NCI-H510A treated with DMSO at 0.1 percent for 48 hours (cell line): ENCODE measurements at places on chromosomes 1 and 21.

GRCh38 chr1:205588636-205589035 lies 43.2 kb downstream of the ELK4 start:
- DNase-seq, result peak; percentile 20

GRCh38 chr1:180271272-180272255 lies 41.5 kb downstream of the LHX4 start:
- DNase-seq, result no peak

- no peak for DNase-seq
Observed at GRCh38 chr21:17343055-17343454, 169.8 kb upstream of the CXADR start.

- no peak for DNase-seq
Observed at GRCh38 chr1:200795156-200795555, 56.5 kb downstream of the CAMSAP2 start.

DNA sequence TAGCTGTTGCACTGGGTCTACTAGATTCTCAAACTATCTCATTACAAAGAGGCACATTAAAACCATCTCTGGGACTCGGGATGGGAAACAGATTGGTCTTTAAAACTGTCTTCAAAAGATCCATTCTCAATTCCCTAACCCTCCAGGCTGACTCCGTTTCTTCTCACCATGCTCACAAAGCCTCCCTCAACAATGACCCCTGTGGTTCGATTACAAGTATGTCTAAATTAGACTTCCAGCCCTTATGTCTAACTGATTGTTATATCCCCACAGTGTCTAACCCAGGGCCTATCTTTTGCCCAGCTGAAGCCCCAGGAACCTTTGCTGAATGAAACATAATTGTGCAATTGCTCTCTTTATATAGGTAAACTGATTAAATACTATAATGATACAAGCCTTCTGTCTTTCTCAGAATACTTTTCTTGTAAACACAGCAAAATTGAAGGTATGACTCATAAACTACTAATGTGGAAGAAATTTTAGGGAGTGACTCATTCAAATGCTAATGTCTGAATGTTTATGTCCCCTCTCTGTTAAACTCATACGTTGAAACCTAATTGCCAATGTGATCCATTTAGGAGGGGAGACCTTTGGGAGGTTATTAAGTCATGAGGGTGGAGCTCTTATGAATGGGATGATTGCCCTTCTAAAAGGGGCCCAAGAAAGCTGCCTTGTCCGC lies 65.6 kb upstream of the DAB1 start:
- no peak for DNase-seq

DNA sequence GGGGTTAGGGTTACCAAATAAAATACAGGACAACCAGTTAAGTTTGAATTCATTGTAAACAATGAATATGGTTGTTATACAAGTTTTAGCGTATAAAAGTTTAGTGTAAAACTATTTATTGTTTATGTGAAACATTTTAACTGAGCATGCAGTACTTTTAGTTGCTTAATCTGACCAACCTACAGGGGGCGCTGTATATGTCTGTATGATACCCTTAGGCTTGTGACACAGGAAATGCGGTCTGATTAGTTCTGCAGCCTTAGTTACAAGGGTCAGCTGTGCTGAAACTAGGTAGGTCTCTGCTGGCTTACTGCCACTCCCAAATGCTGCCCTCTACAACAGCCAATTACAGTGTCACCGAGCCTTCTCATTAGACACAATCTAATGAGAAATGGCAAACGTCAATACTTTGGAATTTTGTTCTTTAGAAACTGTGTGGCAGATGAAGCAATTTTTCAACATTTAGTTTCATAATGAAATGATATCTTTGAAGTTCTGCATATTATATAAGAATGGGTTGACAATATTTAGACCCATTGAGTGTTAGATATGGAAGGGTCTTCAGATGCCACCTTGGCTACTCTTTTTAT lies 56.2 kb downstream of the NTNG1 start:
- peak; percentile 11 for DNase-seq

- DNase-seq, result no peak
Observed at GRCh38 chr1:248758352-248758751, 2.8 kb upstream of the LYPD8 start.

- no peak for DNase-seq
Observed at GRCh38 chr1:4307468-4307845, 347.0 kb upstream of the AJAP1 start.

DNA sequence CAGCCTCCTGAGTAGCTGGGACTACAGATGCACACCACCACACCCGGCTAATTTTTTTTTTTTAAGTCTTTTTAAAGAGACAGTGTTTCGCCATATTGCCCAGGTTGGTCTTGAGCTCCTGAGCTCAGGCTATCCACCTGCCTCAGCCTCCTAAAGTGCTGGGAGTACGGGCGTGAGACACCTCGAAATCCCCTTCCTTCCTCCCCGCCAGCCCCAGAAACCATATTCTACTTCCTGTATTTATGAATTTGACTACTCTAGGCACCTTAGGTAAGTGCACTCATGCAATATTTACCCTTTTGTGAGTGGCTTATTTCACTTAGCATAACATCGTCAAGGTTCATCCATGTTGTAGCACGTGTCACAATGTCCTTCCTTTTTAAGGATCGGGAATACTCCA lies 6.9 kb upstream of the LRP8 start:
- DNase-seq, result no peak

DNA sequence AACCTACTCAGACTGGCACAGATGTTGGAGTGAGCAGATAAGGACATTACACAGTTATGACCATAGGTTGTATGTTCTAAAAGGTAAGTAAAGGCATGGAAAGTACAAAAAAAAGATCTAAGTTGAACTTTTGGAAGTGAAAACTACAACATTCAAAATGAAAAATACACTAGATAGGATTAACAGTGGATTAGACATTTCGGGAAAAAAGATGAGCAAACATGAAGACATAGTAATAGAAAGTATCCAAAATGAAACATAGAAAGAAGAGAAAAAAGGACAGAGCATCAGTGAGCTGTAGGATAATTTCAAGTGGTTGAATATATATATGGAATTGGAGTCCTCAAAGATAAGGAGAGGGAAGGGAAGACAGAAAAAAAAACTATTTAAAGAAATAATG lies 34.0 kb upstream of the CR2 start:
- no peak for DNase-seq

GRCh38 chr1:229070168-229070567 lies 200.7 kb upstream of the RAB4A start:
- peak; percentile 96 for DNase-seq

DNA sequence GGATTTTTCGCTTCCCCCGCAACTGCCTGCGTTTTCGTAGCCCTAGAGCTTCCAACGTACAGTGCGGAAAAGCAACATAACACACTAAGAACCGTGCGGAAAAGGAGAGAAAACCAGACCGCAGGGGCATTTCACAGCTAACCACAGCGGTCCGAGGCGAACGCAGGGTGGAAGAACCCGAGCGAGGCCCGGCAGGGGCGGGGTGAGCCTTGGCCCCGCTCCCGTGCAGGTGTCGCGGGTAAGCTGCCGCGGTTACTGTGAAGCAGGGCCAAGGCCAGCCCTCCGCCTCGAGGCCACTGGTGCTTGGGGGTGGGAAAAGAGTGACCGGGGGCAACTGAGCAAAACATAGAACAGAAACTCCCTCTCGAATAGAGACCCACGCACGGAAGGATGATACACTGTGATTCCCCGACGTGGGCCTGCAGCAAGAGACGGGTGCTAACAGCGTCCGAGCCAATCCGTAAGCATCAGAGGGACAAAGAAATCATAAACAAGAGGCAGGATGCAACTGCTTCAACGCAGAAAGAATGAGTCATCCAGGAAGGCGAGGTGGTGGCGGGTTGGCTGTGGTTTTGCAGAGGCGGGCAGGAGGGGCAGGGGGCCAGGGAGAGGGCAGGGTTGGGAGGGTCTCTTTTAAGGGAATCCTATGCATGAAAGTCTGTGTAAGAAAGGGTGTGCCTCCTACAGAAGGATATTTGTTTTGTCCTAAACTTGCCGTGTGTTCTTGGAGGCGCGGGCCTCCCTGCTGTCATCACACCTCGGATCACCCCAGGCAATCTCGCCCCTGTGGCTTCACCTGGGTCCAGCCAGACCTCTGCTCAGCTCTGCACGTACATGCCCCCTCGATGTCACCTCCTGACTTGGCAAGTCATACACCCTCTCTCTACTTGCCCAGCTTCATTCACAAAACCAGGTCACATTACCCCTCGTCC lies 7.3 kb downstream of the GNG4 start:
- peak; percentile 44 for DNase-seq

DNA sequence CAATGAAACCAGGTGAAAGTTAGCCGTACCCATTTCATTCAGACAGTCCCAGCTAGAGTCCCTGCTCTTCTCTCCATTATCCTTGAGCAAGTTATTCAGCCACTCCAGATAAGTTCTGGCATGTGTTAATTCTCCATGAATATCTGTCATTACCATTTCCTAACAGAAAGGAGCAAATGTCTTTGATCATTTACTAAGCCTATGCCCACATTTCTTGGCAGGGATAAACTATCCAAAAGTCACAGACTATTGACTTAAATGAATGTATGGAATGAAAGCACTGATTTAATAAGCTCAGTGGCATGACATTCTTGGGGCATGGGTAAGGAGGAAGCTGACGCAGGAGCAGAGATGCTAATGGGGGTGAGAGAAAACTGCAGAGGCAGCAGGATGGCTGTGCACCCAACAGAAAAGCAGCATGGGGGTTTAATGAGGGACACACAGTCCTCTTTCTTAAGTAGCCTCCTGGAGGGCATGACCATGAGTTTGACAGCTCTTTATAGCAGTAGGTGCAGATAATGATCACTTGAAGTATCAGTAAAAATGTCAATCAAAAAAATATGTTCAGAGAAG lies 17.6 kb upstream of the DHCR24 start:
- no peak for DNase-seq

- peak; percentile 26 for DNase-seq
Observed at GRCh38 chr1:26161415-26162219, 2.7 kb downstream of the FAM110D start.

- peak; percentile 92 for DNase-seq
Observed at GRCh38 chr1:37056325-37056724, 22.0 kb upstream of the GRIK3 start.

DNA sequence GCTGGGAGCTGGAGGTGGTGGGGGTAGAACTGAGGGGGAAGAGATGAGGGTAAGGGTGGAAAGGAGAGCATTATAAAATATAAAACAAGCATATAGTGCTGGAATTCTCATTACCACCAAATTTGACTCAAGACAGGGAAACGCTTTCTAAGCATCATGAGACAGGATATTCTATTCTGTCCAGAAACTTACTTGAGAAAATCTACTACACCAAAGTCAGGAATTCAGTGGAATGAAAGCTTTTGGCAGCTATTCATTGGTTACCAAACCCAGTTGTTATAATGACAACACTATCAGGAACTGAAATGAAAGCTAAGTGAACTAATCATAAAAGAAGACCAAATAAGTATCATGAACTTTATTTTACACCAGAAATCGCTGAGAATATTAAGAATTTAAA lies 14.5 kb downstream of the AIDA start:
- DNase-seq, result no peak

DNA sequence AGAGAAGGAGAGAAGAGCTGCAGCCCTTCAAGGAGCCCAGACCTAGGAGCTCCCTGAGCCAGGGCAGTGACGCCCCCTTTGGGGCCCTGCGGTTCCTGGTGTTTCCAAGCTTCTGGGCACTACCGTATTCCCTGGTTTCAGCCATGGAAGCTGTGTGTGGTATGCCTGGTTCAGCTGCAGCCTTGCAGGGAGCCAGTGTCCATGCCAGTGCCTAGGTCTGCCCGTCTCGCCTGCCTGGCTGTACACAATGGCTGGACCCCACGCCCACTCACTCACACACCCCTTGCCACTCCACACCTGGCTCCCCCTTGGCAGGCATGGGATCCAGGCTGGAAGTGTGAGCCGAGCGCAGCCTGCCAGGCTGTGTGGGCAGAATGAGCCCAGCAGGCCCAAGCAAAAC lies 87.7 kb downstream of the ADARB1 start:
- DNase-seq, result no peak

- no peak for DNase-seq
Observed at GRCh38 chr1:55720261-55720660, 505.1 kb upstream of the USP24 start.

DNA sequence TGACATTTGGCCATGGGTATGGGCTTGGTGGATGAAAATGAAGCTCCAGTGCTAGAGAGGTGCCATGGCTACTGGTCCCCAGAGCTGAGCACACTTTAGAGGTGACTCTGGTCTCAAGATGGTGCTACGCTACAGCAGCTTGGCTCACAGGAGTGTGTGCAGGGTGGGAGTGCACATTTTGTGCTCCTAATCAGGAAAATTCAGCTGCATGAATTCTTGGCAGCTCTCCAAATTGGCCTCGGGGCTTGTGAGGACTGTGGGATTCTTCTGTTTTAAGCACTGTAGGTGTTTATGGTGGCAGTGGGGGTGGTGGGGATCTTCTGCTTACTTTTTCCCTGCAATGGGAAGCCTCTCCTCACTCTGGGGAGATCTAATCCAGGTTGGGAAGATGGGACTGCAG lies 17.3 kb upstream of the TIPRL start:
- DNase-seq, result no peak

DNA sequence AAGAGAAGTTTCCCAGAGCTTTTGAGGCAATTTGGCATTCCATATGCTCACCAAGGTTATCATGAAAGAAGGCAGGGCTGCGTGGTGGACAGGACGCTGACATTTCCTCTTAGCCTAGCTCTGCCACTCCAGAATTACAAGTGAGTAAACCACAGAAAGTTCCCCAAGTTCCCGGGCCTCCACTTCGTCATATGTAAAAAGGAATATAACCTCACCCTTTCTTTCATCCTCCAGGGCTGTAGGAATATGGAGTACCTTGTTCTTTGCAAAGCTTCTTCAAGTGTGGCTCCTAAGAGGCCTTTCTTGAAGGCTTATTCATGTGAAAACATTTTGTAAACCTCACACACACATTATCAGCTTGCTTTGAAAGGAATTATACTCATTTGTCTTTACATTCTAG lies 210.2 kb downstream of the GREM2 start:
- no peak for DNase-seq

GRCh38 chr1:21311016-21311415 lies 20.8 kb upstream of the ECE1 start:
- no peak for DNase-seq

GRCh38 chr1:205950826-205951549 lies 7.7 kb upstream of the SLC26A9 start:
- DNase-seq, result peak; percentile 71

DNA sequence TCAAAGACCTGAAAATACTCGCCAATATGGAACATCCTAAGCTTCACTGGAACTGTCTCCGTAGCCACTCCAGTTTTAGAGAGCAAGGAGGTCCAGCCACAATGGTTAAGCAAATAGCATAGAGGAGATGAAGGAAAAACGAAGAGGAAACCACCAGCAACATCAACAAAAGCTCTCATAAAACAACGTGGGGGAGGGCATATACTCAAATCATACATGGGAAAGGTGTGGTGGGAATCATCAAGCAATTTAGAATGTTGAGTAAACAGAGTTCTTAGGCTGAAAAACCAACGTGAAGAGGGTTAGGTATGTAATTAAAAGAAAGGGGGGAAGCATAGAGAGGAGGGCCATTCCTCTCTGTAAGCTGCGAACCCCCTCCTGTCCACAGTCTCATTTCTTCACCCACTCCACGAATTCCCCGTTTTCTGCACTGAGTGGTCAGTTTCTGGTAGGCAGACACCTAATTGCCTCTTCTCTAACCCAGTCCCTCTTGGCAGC lies 1.0 kb downstream of the TMEM59 start:
- peak; percentile 26 for DNase-seq
